ENCODE measurements at places on chromosomes 5 and 9. TPM values are rescaled to one million over a fixed set of nuclear protein-coding genes. Genes with fewer than 3 reads are reported as not detected.

Gene TMCO6
- 23.1 TPM for total RNA-seq

Gene C5orf46
- total RNA-seq = not detected

Gene HK3
- 4.6 TPM for total RNA-seq

Gene BRINP1
- not detected for total RNA-seq

Gene NACC2
- total RNA-seq = 5.8 TPM

Gene COX7C
- 409 TPM for total RNA-seq

Gene PSMD5
- total RNA-seq = 37.2 TPM

Gene NR3C1
- 118 TPM for total RNA-seq

Gene HTR4
- total RNA-seq = not detected

Gene PCDHGB4
- total RNA-seq = 0.10 TPM

Gene LAMC3
- total RNA-seq = 0.50 TPM

Gene TBC1D9B
- 61.6 TPM for total RNA-seq

Gene C1QTNF2
- total RNA-seq = not detected

Gene PDE6A
- not detected for total RNA-seq

Gene PTPRD
- not detected for total RNA-seq

Gene INSL6
- not detected for total RNA-seq

Gene TAL2
- not detected for total RNA-seq

Gene REXO4
- total RNA-seq = 17.0 TPM

Gene KLF9
- total RNA-seq = 78.0 TPM

Gene SHOC1
- not detected for total RNA-seq

Gene ACSL6
- total RNA-seq = 22.2 TPM

Gene DNAJA1
- 216 TPM for total RNA-seq

Gene COL15A1
- not detected for total RNA-seq

Gene TLR4
- total RNA-seq = 1.8 TPM

Gene PRSS3
- not detected for total RNA-seq

Gene IGIP
- 3.2 TPM for total RNA-seq

Gene C5orf58
- total RNA-seq = not detected

Gene GLDC
- not detected for total RNA-seq

Gene C8G
- total RNA-seq = 1.4 TPM

Gene PCDHGB5
- 0.26 TPM for total RNA-seq

Gene ZBTB34
- 5.0 TPM for total RNA-seq

Gene GLRA1
- not detected for total RNA-seq

All from T-helper 17 cell (primary cell).